ENCODE measurements at places on chromosomes 5 and 9.

- peak; percentile 50 for DNase-seq
These were observed 44.5 kb downstream of the AGXT2 start for GRCh38 chr5:35003018-35003957.

DNA sequence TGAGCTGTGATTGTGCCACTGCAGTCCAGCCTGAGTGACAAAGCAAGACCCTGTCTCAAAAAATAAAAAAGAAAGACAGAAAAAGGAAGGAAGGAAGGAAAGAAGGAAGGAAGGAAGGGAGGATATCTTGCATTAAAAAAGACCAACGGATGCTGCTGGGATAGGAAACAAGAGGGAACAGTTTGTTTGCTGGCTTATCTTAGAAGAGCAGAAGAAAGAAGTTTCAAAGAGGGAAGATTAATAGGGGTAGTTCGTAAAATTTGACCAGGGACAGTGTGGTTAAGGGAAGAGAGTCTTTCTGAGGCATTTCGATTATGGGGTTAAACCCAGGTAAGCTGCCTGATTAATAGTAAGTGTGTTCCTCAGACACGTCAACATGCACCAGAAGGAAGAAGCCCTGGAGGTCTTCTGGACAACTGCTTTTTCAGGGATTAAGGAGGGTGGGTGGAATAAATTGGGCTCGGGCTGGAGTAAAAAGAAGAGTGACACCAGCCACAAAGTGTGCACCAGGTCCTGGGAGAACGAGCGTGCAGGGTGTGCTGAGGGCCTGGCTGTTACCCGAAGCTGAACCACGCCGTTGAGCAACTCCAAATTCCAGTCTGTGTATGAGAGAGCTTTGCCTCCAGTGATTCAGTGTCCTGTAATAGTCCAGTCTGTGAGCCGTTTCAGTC, 24.8 kb downstream of the FYB1 start:
- no peak for DNase-seq

DNA sequence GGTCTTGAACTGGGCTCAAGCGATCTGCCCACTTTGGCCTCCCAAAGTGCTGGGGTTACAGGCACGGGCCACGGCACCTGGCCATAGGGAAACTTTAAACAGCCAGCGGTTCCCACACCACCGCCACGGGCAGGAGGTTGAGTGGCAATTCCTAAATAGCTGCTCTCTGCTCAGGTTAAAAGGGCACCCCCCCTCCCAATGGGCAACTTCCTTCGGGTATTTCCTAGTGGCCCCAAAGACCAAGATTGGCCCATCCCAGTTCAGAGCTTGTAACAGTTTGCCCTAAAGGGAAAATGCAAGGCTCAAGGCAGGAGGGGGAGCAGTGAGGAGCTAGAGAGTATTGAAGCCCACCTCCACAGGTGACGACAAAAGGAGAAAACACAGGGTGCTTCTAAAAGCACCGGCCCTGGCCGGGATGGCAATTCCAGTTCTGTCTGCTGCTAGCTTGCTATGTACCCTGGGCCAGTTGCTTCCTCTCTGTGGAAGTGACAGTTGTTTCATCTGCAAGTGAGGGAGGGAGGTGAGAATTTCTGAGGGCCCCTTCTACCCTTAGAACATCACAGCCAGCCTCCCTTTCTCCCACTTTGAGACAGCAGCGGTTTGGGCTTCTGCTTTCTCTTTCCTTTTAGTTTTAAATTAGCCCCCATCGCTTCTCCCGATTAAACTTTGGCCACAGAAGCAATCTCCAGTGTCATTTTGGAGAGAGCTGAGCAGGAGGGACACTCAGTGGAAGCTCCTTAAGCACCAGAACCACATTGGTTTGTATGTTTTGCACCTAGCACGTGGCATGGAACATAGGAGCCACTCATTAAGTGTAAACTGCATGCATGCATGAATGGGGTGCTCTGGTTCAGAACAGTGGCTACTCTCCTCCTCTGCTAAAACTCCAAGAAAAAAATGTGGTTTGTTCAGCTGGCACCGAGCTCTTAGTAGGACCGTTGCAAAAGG, 17.3 kb upstream of the TNIP1 start:
- DNase-seq, result no peak

DNA sequence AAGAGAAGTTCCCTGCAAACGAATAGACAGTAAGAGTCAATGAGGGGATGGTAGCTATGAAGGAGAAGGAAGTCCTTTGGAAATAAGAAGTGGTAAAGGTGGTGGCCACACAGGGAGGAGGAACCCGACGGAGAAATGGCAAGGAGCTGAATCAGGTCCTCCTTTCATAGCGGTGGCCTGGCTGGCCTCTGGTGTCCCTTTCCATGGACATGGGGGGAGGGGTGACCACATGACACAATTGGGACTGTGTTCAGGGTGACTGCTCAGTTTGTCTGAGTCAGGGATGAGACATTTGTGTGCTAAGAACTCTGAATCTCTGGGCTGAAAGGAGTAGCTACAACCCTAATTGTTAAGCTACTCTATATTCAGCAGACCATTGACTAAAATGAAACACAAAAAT, 28.7 kb upstream of the TIMD4 start:
- DNase-seq, result peak; percentile 0

- no peak for DNase-seq
These were observed 39.4 kb downstream of the KLHL3 start for GRCh38 chr5:137696481-137696880.

DNA sequence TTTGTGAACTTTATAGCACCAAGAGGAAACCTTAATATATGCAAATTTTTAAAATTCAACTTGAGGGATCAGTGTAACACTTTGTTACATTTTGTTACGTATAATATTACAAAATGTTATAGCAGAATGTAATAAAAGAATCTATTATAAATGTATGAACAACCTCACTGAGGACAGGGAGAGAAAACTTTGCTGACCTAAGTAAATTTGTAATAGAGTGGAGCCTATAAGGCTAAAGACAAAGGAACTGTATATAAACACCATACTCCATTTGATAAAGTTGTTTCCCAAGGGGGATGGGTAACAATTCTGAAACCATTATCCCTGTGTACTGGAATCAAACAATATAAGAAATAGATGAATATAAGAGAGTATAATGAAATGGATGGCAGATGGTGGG, 77.3 kb downstream of the ANGPTL2 start:
- DNase-seq, result no peak

GRCh38 chr9:32625320-32625719, 10.1 kb downstream of the TAF1L start:
- DNase-seq, result no peak

GRCh38 chr5:39207345-39208045, 11.9 kb downstream of the FYB1 start:
- no peak for DNase-seq

DNA sequence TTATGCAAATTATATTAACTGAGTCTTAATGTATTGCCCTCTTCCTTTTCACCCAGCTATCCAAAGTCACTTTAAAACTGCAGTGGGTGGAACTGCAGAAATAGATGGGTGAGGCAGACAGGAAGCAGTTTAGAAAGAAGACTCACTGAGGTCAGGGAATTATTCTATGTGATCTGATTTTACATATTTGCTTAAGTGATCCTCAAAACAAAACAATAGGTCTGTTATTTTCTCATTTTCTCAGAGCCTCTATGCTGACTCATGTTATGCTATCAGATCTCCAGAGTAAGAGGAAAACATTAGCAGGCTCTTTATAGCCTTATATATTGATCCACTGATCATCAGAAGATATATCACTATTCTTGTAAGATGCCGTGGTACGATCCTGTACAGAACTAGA, 63.5 kb downstream of the MRPS27 start:
- DNase-seq, result no peak

DNA sequence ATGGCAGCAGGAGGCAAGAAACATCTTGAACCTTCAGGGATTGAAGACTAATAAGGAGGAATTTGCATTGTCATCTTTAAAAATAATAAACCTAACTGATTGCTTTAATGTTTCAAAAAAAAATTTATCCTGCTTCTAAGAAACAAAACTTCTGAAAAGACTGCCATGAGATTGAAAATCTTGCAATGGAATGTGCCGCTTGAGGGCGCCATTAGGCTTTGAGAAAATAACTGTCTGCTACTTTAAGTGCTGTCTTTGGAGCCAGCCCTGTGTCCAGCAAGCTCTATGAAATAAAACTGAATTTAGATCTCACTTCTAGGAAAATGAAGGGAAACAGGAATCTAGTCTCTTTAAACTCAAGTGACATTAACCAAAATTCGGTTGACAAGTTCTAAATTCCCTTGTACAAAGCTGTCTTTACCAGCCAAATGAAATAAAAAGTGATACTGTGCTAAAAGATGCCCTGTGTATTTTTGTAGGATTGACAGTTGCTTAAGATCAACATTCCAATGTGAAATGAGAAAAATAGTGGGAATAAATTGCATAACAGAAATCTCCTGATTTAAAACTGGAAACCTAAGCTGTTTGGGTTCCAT, 79.4 kb downstream of the ESM1 start:
- DNase-seq, result peak; percentile 61

- no peak for DNase-seq
These were observed 20.3 kb downstream of the SLC28A3 start for GRCh38 chr9:84320231-84320630.

DNA sequence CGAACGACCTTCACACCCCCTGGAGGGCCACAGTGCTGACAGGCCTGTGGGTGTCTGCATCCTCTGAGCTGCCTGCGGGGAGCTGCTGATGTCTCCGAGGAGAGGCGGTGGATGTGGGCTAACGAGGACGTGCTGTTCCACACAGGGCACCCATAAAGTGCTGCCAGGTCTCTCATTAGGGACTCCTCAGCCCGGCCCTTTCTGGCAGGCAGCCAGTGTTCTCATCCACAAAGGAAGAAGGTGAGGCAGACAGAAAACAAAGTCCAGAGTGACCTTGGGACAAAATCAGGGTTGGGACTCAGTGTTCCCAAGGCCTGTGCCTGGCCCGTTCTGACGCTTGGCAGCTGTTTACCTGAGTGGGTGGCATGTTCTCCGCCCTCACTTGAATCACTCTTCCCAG, 29.3 kb downstream of the CARTPT start:
- no peak for DNase-seq

- DNase-seq, result no peak
These were observed 6.7 kb upstream of the ANKRD18B start for GRCh38 chr9:33517373-33517772.

All from activated T-cell treated with anti-CD3 and anti-CD28 coated beads for 1 hour (primary cell).